ENCODE measurements at places on chromosomes 13 and 19. TPM values are rescaled to one million over a fixed set of nuclear protein-coding genes. Genes with fewer than 3 reads are reported as not detected.

The MAB21L1 gene
- total RNA-seq: 0.14 TPM

GRCh38 chr13:110850840-110851239 is 64.0 kb downstream of the ANKRD10 start:
- DNase-seq: no peak

DNA sequence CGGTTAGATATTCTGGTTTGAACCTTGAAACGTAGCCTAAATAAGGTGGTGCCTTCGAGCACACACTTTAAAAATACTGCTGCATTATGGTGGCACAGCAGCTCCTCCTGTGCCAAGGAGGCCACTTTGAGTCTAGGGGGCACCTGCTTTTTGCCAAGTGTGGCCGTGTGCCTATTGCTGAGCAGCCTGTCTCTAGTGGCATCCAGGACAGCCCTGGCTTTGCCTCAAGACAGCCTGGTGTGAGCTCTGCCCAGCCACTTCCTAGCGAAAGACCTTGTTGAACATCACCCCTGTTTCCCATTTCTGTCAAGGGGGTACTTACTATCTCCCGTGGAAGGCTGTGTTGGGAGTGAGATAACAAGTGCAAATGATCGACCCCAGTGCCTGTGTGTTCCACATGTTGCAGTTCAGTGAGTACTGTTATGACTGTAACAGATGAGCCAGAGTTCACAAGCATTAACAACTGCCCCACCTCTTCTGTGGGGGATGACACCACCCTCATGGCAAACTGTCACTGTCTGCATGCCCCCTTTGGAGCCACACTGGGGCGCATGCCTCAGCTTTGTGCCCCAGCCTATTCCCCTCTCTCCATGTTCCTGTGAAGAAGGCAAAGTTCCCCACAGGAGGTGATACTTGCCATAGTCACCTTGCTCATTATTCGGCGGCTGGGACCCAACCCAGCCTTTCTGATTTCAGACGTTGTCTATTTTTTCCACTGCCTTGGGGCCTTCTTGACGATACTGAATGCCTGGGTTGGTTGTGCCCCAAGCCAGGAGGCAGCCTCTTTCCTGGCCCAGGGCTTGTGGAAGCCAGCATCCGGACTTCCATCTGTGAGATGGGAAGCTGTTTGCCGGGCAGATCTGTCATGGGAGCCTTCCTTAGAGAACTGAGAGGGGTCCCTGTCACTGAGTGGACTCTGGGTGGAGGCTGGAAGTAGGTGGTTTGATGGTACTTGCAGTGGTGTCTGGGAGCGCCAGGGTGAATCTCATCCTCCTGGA is 5.4 kb downstream of the GATAD2A start:
- no peak for DNase-seq

The CLC gene
- not detected for total RNA-seq
